Stomach (tissue), 19 donors: ENCODE measurements at places on chromosomes 13 and 19. TPM values are rescaled to one million over a fixed set of nuclear protein-coding genes. Genes with fewer than 3 reads are reported as not detected.
A peak's percentile ranks its signal among the peaks of the same experiment; 100 is the strongest.

DNA sequence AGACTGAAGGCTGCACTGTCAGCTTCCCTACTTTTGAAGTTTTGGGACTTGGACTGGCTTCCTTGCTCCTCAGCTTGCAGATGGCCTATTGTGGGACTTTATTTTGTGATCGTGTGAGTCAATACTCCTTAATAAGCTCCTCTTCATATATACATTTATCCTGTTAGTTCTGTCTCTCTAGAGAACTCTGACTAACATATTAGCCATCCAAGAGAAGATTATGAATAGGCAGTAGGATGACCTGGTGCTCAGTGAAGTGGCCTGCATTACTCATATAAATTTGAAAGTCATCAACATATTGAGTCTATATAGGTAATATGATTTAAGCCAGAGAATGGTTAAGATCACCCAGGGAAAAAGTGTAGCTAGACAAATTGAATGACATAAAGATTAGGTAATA, 136.3 kb upstream of the UFM1 start:
- no peak for DNase-seq

DNA sequence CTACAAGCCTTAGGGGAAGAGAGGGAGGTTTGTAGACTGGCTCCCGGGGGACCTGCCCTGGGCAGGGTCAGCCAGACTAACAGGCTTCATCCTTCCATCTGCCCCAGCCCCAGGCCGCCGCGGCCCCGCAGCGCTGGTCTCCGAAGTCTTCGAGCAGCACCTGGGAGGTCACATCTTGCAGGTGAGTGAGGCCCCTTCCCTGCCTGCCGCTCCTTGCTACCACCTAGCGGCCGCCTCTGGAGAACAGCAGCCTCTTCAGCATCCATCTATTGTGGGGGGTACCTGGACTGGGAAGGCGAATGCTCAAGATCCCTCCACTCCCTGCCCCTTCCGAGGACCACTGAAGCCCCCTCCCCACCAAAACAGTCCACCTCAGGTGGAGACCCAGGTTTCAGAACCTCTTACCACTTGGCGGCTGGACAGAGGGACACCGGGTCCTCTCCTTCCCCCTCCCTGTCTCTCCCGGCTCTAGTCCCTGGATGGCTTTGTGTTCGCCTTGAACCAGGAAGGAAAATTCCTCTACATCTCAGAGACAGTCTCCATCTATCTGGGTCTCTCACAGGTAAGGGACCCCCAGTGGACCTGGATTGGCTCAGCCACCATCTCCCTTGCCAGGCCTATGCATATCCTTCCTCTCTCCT, 12.7 kb downstream of the NPAS1 start:
- DNase-seq: peak; percentile 70

GRCh38 chr13:23847497-23847896, 41.7 kb downstream of the MIPEP start:
- no peak for DNase-seq

The MYH14 gene
- total RNA-seq: 392 TPM

DNA sequence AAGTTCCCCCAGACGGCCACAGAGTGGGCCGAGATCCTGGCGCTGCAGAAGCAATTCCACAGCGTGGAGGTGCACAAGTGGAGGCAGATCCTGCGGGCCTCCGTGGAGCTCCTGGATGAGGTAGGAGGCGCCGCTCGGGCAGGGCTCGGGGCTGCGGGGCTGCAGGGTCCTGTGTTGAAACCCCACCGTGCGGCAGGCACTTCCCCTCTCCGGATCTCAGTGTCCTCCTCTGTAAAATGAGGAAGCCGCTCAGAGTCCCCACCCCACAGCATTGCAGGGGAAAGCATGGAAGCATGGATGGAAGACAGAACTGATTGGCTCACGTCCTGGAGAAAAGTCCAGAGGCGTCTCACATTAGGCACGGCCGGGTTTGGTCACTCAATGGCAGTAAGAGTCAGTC, 6.8 kb upstream of the SCN1B start:
- DNase-seq: no peak

DNA sequence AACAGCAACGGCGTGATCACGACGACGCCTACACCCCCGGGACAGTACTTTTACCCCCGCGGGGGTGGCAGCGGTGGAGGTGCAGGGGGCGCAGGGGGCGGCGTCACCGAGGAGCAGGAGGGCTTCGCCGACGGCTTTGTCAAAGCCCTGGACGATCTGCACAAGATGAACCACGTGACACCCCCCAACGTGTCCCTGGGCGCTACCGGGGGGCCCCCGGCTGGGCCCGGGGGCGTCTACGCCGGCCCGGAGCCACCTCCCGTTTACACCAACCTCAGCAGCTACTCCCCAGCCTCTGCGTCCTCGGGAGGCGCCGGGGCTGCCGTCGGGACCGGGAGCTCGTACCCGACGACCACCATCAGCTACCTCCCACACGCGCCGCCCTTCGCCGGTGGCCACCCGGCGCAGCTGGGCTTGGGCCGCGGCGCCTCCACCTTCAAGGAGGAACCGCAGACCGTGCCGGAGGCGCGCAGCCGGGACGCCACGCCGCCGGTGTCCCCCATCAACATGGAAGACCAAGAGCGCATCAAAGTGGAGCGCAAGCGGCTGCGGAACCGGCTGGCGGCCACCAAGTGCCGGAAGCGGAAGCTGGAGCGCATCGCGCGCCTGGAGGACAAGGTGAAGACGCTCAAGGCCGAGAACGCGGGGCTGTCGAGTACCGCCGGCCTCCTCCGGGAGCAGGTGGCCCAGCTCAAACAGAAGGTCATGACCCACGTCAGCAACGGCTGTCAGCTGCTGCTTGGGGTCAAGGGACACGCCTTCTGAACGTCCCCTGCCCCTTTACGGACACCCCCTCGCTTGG, 966 bp downstream of the JUNB start:
- peak; percentile 77 for DNase-seq

DNA sequence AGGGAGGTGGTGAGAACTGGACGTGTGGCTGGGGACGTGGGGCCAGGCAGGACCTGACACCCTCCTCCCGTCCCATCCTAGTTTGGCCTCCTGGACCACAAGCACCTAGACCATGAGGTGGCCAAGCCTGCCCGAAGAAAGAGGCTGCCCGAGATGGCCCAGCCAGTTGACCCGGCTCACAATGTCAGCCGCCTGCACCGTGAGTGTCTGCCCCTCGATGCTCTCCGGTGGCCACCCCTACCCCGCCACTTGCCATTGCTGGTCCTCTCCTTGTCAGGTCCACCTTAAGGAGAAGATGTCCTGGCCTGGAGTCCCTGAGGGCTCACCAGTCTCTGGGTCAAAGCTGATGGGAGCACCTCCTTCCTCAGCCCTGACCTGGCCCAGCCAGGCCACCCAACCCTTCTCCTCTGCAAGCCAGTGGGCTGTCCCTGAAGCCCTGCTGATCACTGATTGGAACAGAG, 2.2 kb downstream of the ANGPTL4 start:
- no peak for DNase-seq

GRCh38 chr13:93244141-93244917, 17.7 kb downstream of the GPC6 start:
- DNase-seq: no peak

DNA sequence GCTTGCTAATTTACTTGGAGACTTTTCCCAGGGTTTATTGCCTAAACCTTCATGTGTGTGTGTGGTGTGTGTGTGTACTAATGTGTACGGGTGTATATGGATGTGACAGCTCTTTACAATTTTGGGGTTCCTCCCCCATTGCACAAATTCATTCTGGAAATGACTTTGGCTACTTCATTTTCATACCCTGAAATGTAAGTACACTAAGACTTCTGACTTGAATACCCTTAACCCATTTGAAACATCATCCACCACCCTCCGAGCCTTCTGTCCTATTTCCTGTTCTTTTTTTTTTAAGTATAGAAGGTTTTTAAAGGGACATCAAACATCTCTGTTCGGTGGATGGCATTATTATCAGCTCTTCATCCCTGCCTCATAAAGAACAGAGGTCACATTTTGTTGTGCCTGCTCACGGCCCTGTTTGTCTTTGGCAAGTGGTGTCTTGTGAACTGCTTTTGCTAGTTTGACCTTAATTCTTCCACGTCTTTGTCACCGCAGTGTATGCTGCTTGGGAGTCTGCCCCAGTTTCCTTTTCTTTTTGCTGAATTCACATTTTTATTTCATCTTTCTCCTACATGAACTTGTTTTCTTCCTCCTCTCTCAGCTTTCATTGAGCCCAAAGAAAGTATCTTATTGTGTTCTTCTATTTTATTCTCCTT, 228.3 kb downstream of the FOXO1 start:
- DNase-seq: no peak

The FFAR1 gene
- total RNA-seq: not detected

DNA sequence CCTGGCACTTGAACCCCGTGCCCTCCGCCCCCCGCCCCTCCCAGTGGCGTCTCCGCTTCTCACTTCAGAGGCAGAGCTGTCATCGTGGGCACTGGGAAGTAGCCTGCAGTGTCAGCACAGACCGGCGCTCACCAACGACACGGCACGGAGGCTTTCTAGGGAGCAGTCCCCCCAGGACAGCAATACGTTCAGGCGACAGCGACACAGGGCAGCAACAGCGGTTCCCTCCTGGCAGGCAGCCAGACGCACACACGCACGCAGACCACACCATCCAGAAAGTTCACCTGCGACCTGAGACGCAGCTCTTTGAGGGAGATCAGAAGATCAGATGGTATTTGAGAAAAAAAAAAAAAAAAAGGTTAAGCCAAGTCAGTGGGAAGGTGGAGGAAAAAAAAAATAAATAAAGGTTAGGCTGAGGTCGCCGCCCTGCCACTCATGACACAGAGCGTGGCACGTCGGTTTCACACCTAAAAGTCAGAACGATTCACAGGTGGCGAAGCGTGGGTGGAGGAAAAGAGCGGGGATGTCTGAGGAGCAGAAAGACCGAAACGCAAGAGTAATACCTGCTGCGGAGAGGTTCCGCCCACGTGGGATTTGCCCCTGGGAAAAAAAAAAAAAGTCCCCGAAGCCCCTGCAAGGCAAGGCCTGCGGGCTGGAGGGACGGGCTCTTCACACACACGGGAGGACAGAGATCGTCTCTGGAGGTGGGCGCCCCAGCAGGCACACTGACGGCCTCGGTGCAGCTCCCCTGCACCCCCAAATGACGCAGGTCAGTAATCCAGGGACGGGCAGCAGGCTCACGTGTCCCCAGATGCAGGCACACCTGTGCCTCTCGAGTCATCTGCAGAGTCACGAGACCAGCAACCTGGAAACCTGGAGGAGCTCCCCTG, 94.5 kb downstream of the GNG7 start:
- DNase-seq: peak; percentile 50

The PLEKHG2 gene
- total RNA-seq: 14.6 TPM

- no peak for DNase-seq
Observed at GRCh38 chr13:20967340-20967739, 64.8 kb upstream of the XPO4 start.

DNA sequence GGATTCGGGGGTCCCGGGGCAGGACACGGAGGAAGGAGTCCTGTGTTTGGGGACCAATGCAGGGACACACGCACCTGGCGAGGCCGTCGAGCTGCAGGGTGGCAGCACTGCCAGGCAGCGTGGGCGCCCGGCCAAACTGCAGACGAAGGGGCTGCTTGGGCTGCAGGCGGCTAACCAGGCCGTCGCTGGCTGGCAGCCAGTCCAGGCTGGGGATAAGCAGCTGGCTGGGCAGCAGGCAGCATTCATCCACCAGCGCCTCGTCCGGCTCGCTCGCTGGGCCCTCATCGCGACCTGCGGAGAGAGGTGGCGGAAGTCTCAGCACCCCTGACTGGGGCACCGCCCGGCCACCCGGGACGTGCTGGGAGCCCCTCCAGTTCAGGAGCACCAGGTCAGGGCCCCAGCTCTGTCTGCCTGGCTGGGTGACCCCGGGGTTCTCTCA, 11.5 kb downstream of the CFD start:
- peak; percentile 81 for DNase-seq

The ICAM3 gene
- 17.1 TPM for total RNA-seq

DNA sequence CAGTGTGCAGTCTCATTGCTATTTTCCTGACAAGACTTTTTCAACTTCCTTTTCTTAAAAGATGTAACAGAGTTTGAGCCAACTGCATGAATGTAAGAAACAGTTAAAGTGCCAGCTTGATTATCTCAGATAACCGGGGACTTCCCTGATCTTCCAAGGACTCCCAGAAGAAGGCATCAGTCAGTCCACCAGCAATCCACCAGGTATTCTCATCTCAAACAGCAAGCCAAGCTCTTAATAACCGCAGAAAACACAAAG, 350.1 kb downstream of the LIG4 start:
- peak; percentile 0 for DNase-seq

- peak; percentile 86 for DNase-seq
Observed at GRCh38 chr19:3722443-3723109, 14.4 kb downstream of the TJP3 start.

The POSTN gene
- 57.9 TPM for total RNA-seq

The SIGLEC10 gene
- total RNA-seq: 4.6 TPM

GRCh38 chr19:55694241-55694655, 19.2 kb downstream of the EPN1 start:
- DNase-seq: no peak

DNA sequence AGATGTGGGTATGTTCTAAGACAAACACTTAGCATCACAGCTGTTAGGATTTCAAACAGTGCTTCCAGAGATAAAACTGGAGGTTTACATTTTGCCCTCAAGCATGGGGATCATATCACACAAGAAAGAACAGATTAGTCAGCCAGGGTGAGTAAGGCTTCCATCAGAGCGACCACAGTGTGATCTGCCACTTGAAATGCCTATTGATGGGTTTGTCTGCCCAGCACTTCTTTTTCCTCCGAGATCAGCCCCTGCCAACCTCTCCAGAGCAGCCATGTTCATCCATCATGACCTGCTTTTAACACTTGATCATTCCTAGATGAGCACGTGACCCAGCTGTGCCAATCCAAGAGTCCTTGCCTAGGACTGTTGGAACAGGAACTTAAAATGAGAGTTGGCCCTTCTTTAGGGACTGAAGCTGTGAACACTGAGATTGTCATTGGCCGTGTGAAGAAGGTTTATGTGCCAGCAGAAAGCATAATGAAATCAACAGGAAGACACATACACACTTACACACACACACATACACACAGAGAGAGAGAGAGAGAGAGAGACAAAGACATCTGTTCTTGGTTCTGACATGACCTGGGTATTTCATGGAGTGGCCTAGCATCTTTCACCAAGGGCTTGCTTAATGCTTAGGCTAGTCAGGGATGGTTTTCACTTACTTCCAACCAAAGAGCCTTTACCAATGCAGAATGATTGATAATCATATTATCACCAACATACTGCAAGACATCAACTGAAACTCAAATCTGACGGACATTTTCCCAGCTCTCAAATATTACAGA, 5.2 kb upstream of the CEBPG start:
- DNase-seq: no peak

The MEDAG gene
- 15.4 TPM for total RNA-seq

DNA sequence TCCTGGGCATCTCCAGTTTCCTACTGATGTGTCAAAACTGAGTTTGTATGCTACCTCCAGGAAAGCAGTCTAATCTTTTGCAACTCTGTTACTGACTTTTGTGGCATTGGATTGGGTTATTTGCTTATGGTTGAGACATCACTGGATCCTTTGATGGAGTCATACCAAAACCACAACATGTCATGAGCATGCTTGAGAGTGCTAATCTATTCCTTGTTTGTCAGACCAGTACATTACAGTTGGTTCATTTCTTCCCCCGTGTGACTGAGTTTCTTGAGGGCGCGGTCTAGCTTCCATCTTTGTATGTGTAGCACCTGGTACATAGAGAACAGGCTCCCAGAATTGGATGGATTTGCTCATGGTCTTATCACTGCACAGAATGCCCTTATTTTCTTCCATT, 43.2 kb downstream of the SUGT1 start:
- no peak for DNase-seq
